ENCODE measurements at places on chromosomes 7 and 10.

DNA sequence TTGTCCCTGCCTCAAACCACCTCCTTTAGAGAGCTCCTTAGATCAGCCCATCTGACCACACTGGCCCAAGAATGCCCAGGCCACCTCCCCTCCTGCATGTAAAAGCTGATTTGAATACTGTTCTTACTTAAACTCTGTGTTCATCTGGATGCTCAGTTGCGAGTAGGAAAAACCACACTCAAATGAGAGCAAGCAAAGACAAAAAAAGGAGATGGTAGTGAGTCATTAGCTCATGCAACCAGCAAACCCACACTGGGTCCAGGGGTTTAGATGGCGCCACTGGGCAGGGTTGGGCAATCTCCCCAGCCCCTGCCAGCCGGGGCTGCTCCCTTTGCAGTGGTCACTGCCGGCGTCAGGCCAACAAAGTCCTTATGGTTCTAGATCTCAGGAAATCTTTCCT is 32.7 kb downstream of the TSPAN15 start:
- no peak for DNase-seq

GRCh38 chr10:35884657-35885071 is 242.6 kb upstream of the FZD8 start:
- no peak for DNase-seq

GRCh38 chr7:135964791-135965190 is 12.4 kb downstream of the MTPN start:
- DNase-seq = no peak

DNA sequence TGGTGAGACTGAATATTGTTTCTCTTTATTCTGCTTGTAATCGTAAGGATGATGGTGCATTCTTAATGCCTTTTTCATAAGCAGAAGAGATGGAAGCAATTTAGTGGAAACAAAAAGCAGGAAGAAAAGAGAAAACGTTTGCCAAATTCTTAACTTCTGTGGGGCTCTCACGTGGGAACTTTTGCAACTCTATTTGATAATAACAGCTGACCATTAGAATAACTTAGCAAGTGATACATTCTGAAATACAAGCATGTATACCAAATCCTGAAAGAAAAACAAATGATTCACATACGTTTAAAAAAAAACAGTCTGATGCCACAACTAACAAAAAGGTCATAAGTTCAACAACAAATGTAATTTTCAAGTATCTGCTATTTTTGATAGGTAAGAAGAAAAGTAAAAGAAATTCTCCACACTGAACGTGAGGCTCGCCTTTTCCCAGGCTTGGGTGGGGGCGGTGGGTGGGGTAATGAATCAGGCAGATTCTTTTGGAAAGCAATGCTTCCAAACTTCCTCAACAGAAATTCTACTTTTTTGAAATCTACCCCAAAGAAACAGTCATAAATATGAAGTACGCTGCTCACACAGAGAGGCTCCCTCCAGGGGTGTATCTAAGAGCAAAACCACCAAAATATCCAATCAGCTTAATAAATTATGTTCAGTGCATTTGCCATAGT is 446.2 kb upstream of the MGMT start:
- DNase-seq = no peak

- DNase-seq = no peak
Observed at GRCh38 chr7:22809902-22810642, 12.6 kb downstream of the TOMM7 start.

- DNase-seq = no peak
Observed at GRCh38 chr7:46383605-46384004, 462.5 kb upstream of the IGFBP3 start.

GRCh38 chr7:7333610-7334009 is 151.3 kb downstream of the C1GALT1 start:
- no peak for DNase-seq

DNA sequence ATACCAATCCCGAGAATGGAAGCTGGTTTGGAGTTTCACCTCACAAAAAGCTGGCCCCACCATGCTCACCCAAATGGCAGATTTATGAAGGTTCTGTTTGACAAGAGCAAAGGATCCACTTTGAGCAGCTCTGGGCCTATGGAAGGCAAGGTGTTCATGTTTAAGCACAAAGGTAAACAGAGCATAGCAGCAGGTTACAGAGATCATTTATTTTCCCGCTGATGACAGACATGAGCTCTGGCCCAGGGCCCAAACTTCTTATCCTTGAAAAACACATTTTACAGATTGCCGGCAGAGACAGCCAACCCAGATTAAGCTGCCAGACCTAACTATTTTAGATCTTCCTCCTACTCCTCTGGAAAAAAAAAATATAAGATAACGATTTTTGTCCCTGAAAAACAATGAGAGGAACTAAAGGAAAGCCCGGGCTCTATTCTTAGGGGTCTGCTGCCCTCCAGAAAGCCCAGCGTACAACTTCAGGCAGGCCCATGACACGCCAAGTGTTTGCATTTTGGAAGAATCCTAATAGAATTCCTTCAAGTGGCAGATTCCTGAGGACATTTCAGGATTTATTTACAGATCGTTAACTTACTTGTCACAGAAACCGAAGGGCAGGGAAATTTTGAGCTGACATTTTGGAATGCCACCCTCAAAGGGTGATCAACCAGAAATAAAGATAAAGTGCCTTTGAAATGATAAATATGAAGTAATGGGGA is 40.0 kb downstream of the SYPL1 start:
- no peak for DNase-seq

- DNase-seq = no peak
Observed at GRCh38 chr10:22335173-22335933, 9.9 kb upstream of the SPAG6 start.

DNA sequence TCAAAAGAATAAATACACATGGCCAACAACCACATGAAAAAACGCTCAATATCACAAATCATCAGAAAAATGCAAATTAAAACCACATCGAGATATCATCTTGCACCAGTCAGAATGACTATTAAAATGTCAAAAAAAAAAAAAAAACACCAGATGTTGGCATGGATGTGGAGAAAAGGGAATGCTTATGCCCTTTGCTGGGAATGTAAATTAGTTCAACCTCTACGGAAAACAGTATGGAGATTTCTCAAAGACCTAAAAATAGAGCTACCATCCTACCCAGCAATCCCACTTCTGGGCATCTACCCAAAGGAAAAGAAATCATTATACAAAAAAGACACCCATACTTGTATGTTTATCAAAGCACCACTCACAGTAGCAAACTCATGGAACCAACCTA is 45.0 kb upstream of the DIP2C start:
- DNase-seq = no peak

- DNase-seq = no peak
Observed at GRCh38 chr7:87129848-87130247, 22.4 kb upstream of the DMTF1 start.

- DNase-seq = no peak
Observed at GRCh38 chr10:102242118-102242485, 790 bp upstream of the PITX3 start.

DNA sequence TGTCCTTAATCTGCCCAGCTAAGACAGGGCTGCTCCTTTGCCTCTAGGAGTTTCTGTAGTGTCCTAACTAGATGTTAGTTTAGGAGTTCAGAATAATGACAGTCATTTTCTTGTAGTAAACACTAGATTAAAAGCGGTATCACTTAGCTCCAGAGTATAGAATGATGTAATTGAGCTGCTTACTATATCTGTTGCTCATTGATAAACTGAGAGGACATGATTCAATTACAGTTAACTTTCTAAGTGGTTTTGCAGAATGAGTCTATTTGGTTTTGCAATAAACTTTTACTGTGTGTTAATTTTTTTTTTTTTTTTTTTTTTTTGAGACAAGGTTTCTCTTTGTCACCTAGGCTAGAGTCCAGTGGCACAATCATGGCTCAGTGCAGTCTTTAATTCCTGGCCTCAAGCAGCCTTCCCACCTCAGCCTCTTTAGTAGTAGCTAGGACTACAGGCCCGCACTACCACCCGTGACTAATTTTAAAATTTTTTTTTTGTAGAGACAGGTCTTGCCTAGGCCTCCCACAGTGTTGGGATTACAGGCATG is 1.8 kb downstream of the STMP1 start:
- DNase-seq = no peak

DNA sequence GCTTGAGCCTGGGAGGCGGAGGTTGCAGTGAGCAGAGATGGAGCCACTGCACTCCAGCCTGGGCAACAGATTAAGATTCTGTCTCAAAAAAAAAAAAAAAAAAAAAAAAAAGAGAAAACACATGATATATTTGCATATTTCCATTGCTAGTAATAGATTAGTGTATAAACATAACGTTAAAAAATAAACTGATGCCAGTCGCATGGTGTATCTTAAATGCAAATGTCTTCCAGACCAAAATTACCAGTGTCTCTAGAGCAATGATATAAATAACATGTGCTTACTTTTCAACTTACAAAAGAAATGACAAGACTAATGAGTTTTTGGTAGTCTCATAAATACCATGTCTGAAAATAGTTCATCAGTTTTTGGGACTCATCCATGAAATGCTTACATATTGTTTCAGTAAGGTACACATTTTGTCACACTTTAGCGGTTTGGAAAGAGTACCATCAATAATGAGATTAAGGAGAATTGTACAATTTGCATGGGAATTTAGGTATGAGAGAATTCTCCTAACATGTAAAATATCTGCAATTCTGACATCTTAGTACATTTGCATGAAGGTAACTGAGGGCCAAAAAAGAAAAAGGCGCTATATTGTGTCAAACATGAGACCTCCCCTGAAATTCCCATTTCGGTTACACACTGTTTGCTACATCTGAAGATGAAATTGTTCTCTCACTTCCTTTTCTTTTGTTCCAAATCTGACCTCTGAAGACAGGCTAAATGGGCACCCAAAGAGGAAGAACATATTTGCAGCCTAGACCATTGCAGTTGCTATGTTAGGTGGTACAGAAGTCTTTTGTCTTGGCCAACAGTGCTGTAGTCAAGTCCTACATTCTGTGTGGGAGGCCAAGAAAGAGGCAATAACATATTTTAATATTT is 51.5 kb upstream of the PIP4K2A start:
- no peak for DNase-seq

DNA sequence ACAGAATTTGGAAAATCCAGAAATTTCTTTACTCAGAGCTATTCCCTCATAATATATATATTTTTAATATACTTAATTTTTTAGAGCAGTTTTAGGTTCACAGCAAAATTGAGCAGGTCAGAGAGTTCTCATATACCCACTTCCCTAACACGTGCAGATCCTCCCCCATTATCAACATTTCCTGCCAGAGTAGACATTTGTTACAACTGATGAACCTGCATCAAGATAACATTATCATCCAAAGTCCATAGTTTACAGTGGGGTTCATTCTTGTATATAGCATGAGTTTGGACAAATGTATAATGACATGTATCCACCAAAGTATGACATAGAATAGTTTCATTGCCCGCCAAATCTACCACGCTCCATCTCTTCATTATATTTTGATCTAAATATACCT is 170.0 kb downstream of the PTEN start:
- no peak for DNase-seq

- DNase-seq = peak; percentile 91
Observed at GRCh38 chr7:80942261-80943041, 23.6 kb upstream of the SEMA3C start.

GRCh38 chr7:111796671-111797070 is 234.4 kb upstream of the IMMP2L start:
- DNase-seq = no peak

- DNase-seq = no peak
Observed at GRCh38 chr10:111117528-111118277, 40.9 kb downstream of the ADRA2A start.

DNA sequence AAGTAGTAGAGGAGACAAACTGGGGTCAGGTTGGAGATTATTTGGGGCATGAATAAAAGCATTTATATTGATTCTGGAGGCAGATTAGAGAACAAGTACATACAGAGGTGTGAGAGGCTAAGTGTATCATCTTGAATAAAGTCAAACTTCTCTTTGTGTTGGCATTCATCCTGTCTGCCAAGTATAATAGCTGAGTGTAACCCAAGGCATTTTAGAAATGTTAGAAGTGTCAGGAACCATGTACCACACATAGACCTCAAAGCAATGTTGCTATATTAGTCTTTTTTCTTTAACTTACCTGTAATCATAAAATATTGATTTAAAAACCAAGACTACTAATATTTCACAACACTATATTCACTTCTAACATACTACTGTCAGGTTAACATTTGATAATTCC is 56.2 kb upstream of the LRRTM3 start:
- DNase-seq = no peak

- no peak for DNase-seq
Observed at GRCh38 chr7:133433165-133433812, 180.4 kb downstream of the EXOC4 start.

- DNase-seq = no peak
Observed at GRCh38 chr10:124364674-124365073, 54.0 kb downstream of the OAT start.

DNA sequence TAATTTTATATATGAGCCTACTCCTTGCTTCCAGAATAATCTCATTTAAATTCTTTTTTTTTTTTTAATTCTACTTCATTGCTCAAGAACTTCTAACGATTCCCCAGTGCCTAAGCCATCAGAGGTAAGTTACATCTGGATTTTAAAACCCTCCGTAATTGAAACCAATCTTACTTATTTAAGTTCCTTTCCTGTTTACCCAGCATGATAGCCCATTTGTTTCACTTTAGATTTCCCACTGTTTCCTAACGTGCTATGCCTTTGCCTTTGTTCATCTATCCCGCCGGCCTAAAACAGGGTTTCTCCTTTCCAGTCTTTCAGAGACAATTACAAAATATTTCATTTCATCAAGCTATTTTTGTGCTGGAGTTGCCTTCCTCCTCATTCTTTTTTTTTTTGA is 75.8 kb upstream of the ETV1 start:
- DNase-seq = no peak

Data from fibroblast of skin of left quadriceps (primary cell).